Activated T-helper 1 cell treated with anti-CD3 and anti-CD28 coated beads, Interleukin-2, amount 50 U/mL, for 16 hours (primary cell): ENCODE measurements at places on chromosomes 12 and 14.
A peak's percentile ranks its signal among the peaks of the same experiment; 100 is the strongest.

DNA sequence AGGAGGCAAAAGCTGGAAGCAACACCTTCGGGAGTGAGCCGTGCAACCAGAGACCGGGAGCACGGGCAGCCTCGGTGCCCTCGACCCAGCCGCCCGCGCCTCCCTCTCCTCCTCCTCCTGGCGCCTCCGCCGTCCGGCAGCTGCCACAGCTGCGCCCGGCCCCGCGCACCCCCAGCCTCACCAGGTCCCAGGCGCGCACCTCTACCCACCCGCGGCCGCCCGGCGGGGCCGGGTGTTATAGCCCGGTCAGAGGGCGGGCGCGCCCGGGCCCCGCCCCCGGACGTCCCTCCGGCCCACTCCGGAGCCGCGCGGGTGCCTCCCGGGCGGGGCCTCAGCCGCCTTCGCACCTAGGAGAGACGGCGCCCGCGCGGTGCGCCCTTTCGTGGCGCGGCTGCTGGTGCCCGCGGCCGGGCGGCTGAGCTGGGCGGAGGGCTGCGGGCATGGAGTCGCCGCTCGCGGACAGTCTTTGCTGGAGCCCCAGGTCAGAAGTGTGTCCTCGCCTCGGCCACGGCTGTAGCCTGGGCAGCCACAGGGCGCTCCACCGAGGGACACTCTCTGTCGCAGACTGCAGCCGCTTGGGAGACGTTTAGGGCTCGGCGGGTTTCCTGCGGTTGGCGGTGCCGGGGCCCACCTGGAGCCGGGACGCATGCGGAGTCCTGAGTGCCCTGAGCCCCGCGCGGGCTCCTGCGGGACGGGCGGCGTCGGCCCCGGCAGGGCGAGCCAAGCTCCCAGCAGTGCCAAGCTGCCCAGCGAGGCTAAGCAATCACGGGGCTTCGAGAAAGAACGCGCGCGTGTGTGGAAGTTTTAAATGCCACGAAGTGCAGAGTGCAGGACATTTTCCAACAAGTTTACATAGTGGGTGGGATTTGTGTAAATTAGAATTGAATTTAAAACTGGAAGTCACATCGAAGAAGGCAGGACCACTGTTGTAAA, at the start of gene CPM:
TSS of gene CPM (minus strand) at position 211 of the 933 bp plus-strand sequence. CDS start 334 bp downstream, outside the sequence.
- DNase-seq = peak; percentile 57

DNA sequence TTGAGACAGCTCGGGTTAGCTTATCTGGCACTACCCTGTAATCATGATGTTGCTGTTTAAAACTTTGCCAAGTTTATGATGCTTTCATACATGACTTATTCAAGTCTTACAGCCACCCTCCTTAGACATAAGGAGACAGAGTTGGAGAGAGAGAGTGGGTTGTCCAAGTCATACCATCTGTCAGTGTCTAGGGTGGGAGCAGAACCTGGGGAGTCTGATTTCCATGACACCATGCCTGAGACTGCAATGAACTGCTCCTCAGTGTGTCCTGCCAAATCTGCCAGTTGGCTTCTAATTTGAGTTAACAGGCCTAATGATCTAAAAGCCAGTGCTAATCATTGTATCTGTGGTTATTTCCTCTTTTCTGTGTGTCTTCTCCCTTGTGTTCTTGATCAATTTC, 43.7 kb upstream of the PHC1 start:
- no peak for DNase-seq

GRCh38 chr14:100640471-100641273, 53.5 kb upstream of the BEGAIN start:
- DNase-seq = peak; percentile 42

DNA sequence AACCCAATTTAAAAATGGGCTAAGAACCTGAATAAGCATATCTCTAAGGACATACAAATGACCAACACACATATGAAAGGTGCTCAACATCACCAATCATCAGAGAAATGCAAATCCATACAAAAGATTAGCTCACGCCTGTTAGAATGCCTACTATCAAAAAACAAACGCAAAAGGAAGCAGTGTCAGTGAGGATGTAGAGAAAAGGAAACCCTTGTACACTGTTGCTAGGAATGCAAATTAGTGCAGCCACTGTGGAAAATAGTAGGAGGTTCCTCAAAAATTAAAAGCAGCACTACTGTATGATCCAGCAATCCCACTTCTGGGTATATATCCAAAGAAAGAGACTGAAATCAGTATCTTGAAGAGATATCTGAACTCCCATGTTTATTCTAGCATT, 133.0 kb downstream of the CPNE8 start:
- DNase-seq = no peak

- DNase-seq = no peak
Observed at GRCh38 chr14:105908481-105908911, 382.1 kb downstream of the TMEM121 start.

DNA sequence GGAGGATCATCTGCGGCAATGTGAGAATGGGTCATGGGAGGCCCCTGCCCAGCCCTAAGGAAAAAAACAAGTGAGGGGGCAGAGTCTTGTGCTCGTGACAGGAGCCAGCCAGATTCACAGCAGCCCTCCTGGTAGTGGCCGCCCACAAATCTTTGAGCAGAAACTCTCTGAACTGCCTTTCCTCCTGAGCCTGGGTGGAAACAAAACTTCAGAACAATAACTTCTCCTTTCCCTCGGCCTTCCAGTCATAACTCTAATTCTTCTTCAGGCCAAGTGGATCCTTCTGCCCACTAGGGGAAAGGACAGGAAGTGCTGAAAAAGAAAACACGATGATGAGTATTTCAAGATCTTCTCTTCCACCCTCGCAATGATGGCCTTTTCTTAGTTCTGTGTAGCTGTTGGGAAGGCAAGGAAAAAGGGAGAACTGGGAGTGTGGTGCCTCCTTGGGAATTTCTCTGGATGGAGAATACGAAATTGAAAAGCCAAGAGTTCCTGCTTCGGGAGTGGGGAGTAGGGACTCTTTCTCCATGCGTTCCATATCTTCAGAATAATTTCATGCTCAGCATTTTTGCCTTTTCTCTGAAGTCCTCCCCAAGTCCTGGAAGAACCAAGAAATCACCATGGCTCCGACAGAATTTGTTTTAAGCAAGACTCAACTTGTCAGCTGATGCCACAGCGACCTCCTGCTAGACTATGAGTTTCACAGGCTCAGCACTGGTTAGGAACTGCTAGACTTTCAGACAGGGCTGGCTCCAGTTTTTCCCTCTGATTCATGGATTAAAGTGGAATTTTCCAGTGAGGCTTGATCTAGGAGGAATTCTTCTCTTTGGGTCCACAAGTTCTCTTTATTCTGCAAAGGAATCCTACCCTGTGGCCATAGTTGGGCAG, 188.9 kb downstream of the CAND1 start:
- no peak for DNase-seq

DNA sequence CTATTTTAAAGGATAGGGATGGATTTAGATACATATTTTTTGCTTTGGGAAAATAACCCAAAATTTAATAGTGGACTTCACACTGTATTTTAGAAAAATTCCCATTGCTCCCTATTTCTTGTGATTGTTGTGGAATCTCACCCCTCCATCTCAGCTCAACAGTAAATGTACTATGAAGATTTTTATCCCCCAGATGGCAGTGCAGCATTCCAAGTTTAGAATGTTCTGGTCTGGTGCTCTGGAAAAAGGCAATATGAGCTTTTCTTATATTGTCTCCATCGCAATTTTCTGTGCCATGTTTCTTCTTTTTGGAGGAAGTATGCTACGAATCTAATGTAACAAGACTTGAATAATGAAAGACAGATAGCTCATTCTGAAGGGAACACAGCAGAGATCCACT, 471.7 kb upstream of the SYT1 start:
- no peak for DNase-seq

DNA sequence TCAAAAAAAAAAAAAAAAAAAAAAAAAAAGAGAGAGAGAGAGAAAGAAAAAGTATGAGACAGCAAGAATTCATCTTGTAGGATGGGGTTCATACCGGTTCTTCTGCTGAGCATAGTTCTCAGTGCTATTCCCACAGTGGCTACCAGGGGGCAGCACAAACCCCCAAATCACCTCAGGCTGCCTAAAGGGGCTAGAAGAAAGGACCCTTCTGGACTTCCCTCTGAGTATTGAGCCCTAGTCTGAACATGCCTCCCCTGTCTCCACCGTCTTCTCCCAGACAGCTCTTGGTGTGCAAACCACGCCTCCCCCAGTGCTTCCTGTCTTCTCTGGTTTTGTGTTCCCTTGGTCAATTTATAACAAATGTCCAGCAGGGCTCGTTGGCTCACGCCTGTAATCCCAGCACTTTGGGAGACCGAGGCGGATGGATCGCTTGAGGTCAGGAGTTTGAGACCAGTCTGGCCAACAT, 31.3 kb upstream of the SMUG1 start:
- peak; percentile 26 for DNase-seq

- DNase-seq = no peak
Observed at GRCh38 chr14:92466059-92466458, 47.5 kb upstream of the RIN3 start.

GRCh38 chr14:76834241-76834661, 8.0 kb downstream of the LRRC74A start:
- no peak for DNase-seq

DNA sequence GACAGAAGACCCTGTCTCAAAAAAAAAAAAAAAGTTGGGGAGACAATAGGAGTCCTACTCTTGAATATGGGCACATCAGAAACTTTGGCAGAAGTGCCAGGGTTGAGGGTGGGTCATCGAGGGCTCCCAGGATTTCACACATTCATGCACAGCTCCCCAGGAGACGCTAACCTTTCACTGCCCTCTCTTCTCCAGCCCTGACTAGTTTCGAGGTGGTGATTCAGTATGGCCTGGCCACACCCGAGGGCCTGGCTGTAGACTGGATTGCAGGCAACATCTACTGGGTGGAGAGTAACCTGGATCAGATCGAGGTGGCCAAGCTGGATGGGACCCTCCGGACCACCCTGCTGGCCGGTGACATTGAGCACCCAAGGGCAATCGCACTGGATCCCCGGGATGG, 29.4 kb upstream of the LRP1-AS start:
- no peak for DNase-seq

- no peak for DNase-seq
Observed at GRCh38 chr12:112322882-112323547, 59.2 kb downstream of the HECTD4 start.

DNA sequence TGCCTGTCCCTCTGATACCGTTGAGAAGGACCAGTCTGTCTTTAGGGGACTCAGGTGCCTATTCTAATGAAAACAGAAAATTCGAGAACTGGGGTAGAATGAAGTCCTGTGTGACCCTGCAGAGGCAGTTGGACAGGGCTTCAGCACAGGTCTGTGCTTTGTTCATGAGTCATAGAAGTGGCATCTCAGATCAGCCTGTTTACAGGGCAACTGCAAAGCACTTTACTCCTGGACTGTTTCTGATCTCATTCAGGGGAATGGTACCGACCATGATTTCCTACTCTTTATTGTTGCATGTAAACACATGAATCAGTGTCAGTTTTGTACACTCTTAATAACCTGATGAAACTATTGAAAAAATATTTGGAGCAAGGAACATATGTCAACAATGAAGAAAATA, 1517.0 kb downstream of the AACS start:
- no peak for DNase-seq

DNA sequence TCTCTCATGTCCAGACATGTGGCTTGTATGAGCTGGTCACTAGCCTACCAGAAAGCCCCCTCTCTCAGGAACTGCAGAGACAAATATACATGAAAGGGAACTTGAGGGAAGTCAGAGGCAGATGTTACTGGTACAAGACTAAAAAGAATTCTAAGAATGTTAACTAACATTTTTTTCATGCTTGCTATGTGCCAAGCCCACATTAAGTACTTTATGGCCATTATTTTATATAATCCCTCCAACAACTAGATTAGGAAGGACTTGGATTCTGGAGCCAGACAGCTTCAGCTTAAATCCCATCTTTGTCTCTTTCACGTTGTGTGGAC, 24.6 kb downstream of the TTC9 start:
- DNase-seq = no peak

- no peak for DNase-seq
Observed at GRCh38 chr12:108381787-108382436, 42.8 kb upstream of the CMKLR1 start.

- no peak for DNase-seq
Observed at GRCh38 chr14:61213920-61214319, 67.2 kb downstream of the TMEM30B start.

DNA sequence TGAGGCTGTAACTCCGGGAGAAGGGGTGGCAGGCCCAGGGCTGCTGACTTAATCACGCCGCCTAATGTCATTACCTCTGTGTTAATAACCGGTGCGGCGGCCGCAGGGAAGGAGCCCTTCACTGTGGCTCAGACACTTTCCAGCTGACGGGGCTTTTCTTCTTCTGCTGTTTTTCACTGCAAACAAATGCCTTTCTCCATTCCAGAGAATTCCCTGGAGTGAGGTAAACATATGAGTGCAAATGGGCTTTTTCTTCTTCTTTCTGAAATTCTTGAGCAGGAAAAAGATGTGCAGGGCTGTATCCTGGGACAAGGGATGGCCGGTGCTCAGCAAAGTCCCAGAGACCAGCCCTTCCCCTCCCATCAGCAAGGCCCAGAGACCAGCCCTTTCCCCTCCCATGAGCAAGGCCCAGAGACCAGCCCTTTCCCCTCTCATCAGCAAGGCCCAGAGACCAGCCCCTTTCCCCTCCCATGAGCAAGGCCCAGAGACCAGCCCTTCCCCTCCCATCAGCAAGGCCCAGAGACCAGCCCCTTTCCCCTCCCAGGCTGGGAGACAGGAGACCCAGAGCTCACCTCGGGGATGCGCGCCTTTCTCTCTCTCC, 33.4 kb upstream of the FAM181A start:
- no peak for DNase-seq

DNA sequence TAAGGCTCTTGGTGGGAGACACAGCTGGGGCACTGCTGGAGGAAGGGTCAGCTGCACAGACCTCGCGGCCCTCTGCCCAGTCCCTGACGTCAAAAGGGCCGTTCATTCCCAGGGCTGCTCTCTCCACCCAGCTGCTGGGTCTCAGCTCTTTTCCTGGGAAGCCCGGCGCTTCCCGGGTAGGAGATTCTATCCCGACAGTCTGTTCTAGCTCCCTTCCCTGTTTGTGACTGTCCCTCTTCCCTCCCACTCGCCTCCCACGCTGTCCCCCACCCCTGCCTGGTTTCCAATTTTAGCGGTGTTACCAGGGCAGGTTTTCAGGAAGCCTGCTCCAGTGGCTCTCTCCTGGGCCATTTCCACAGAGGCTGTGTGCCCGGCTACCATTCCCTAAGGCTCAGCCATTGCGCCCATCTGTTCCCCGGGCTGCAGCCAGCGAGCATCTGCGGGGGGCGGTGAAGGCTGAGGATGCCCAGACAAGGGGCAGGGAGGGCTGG, 186.6 kb downstream of the CACNA1C start:
- no peak for DNase-seq

DNA sequence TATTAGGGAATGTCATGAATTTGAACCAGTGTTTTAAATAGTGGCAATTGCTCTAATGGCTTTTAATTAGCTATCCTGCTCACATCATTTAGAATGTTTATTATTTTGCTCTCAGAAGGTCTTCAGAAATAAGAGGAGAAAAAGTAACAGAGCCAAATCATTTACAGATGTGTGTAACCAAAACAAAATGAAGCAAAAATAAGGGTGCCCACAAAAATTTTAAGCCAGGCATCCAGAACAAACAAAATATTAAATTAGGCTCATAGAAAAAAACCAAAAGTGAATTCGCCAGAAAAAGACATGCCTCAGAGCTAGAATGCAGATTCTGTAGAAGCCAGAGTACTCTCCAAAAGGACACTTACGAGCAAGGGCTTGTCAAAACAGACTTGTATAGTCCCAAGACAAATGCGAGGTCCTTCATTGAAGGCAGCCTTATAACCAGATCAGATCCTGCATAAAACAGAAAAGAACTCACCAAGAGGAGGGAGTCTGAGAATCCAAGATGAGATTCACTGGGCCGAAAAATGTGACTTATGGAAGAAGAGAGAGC, 20.2 kb upstream of the SERPINA1 start:
- no peak for DNase-seq
